RPMI7951 (cell line): ENCODE measurements at places on chromosomes 3 and 15.

DNA sequence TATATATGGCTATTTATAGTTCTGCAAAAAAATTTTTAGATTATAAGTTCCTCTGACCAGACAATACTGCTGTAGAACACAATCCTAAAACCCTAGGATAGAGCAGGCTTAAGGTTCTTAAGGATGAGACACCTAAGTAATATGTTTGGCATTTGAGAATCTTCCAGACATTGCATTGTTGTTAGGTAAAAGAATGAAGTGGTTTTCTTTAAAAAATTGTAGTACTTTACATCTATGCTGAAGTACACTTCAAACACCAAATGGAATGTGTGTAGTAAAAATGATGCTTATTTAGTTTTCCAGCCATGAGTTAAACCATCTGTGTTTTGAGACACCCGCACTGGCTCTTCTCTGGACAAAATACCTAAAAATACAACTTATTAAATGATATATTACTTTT is 857.7 kb downstream of the OTOL1 start:
- no peak for DNase-seq

DNA sequence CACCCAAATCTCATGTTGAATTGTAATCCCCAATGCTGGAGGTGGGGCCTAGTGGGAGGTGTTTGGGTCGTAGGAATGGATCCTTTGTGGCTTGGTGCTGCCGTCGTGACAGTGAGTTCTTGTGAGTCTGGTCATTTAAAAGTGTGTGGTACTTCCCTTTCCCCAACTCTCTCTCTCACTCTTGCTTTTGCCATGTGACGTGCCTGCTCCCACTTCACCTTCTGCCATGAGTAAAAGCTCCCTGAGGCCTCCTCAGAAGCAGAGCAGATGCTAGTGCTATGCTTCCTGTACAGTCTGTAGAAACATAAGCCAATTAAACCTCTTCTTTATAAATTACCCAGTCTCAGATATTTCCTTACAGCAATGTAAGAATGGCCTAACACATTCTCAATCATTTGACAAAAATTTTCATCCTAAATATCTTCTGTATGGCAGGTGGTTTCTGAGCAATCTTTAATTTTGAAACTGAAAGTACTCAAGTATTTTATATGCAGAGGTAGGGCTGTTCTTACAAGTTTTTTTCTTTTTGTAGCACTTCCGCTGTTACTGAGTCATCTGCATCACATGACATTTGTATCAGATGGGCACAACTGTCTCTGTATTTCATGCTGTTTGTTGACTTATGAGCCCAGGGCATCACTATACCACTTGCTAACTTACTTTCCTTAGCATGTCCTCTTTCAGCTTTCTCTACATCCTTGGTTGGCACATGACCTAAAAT is 8.8 kb downstream of the RPL39L start:
- peak; percentile 80 for DNase-seq

DNA sequence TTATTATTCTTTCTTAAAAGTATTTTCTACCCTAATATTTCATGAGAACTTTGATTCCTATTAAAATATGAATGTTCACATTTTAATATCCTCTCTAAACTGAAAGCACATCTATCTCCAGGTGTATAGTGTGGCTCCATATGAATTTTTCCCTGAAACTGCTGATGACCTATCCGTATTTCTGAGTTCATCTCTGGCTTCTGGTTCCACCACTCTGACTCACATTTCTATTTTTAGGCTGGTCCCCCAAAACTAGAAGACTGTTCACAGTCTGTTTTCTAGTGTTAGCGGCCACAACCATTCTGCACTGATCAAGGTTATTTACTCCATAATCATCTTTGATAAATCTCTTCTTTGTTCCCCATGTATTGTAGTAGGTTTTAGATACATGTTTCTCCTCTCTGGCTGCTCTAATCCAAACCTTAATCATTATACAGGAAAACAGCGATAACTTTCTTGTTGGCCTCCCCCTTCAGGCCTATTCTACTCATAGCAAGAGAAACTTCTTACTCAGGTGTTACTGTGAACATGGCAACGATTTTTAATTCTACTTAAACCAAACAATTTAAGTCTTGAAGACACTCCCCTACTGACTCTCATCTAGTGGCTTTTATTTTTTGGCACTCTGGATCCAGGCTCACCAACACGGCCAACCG is 12.8 kb downstream of the ADPGK start:
- no peak for DNase-seq

DNA sequence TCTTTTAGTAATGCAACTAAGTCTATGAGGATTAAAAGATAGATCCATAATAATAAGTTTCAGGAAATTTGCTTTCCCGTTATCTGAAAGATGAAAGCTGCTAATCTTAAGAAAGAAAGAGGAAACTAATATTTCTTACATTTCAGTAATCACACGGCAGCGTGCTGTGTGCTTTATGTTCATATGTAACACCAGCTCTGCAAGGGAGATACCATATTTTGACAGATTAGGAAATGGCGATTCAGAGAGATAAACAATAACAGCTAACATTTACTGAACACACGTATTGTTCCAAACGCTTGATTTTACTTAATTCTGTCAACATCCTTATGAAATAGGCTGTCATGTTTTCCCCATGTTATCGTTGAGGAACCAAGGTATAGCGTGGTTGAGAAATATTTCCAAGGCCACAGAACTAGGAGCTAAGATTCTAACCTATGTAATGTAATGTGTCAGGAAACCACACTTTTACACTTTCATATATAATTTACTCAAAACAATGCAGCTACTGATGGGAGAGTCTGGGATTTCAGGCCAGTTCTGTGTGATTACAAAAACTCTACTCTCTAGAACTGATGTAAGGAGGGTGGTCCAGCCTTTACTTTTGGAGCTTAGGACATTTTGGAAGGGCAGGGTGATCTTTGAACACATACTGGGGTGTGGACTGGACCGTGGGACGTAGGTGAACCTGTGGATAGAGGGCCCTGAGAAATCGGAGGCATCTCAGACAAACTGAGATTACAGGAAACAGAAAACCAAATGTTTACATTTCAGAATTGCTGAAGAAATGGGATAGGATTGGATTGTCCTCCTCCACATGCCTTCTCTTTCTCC is 100.6 kb downstream of the IL1RAP start:
- no peak for DNase-seq

DNA sequence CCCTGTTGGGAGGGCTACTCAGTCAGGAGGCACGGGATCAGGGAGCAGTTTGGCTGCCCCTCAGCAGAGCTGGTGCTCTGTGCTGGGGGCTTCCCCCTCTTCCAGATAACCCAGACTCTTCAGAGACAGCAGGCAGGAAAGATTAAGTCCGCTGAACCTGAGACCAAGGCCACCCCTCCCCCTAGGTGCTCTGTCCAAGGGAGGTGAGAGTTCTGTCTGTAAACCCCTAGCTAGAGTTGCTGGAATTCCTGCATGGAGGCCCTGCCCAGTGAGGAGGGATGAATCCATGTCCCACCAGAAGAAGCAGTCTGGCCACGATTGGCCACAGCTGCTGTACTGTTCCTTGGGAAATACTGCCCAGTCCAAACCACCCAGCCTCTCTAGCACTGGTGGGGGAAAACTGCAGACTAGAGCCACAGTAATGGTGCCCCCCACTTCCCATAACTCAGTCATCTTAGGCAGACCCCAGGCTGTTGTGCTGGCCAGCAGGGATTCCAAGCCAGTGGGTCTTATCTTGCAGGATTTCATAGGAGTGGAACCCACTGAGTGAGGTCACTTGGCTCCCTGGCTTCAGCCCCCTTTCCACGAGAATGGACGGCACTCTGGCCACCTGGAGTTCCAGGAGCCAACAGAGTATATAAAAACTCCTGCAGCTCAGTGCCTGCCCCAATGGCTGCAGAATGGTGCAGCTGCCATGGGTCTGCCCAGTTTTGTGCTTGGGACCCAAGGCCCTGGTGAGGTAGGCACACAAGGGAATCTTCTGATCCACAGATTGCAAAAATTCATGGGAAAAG is 42.9 kb downstream of the NPAP1 start:
- DNase-seq = no peak

- DNase-seq = no peak
These were observed 133.9 kb downstream of the MYLK start for GRCh38 chr3:123750209-123750608.

DNA sequence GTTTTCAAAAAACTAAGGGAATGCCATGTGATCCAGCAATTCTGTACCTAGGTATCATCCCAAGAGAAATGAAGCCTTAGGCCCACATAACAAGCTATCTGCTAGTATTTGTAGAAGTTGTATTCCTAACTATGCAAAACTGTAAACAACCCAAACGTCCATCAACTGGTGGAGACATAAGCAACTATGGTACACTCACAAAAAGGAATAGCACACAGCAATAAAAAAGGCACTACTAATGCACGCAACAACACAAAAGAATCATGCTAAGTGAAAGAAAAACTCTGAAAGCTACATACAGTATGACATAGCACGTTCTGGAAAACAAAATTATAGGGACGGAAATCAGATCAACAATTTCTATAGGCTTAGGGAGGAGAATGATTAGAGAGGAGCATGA is 15.3 kb downstream of the USP50 start:
- DNase-seq = no peak

- no peak for DNase-seq
These were observed 558.5 kb upstream of the CFAP20DC start for GRCh38 chr3:59608356-59608755.

GRCh38 chr3:147705651-147706051 is 296.5 kb downstream of the ZIC1 start:
- DNase-seq = no peak

DNA sequence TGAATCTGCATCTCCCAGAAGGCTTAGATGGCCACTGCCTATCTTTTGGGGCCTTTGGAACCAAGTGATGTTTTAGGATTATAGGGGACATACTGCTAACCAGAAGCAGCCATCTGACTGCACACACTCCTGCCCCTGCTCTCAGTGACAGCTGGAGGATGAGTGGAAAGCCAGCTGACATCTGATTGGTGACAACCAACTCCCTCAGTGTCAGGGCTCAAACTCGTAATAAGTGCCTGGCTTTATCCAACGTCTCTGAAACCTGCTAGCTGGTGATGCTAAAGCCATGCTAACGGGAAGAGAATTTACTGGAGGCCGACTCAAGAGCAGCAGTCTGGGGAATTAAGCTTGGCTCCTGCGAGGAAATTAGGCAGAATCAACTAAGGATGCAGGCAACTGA is 35.1 kb downstream of the KY start:
- no peak for DNase-seq

- DNase-seq = no peak
These were observed 255.2 kb upstream of the CTDSPL start for GRCh38 chr3:37606472-37606871.

DNA sequence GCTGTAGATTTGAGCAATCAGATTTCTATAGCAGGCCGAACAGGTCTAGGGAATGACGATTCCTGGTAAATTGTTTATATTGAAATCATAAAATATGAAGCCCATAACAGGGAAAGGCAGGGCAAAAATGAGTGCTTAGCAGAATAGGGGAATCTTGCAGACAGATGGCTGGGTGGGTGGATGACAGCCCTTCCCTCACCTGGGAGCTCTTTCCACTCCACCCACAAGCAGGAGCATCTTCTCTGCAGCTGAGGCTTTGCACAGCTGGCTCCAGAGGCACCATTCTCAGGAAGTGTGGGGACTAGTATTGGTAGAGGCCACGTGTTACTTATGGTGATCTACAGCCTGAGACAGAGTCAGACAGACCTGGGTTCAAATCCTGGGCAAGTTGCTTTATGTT is 55.9 kb upstream of the SYN2 start:
- DNase-seq = no peak

DNA sequence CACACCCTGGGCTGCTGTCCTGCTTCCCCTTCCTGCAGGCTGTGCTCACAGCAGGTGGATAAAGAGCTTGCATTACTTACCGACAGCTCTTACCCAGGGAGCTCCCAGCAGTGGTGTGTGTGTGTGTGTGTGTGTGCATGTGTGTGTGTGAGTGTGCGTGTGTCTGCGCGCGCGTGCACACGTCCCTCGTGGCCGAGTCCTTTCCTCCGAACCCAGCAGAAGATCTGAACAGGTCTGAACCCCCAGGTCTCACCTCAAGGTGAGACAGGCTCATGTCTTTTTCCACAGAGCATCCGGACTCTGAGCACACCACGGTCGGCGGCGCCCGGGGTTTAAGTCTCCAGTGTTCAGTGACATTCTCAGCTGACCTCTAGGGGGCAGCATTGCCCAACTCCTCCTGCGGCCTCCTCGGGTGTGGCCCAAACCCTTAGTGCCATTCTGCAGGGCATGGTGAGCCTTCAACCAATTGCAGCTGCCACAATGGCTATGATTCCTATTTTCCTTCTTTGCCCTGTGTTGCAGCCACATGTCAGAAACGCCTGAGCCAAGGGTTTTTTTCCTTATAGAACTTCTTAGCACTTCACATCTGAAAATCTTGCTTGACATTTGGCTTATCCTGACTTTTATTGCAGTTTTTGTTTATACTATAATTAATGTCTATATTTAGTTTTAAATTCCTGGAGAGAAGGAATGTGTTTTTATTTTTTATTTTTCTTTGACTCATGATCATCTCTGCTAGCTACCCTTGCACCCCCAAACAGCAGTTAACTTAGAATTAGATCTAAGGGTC is 64.1 kb upstream of the KLHL25 start:
- DNase-seq = peak; percentile 68

GRCh38 chr3:150734795-150735119 is 28.2 kb downstream of the SIAH2 start:
- DNase-seq = no peak

DNA sequence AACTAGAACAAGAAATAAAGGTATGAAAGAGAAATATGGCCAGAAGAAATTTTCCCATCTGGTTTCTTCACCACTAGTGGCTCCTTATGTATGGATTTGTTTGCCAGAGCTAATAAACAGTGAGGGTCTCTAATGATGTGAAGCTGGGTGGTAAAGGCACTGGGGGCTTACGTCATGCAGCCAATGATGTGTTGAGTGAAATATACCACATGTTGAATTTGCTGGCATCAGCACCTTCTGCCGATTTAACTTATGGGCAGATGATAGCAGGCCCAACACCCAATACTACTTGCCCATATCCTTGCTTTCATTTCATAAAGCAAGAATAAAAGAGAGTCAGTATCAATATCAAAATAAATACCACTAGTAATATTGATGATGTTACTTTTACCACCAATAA is 133.0 kb downstream of the THRB start:
- DNase-seq = no peak

DNA sequence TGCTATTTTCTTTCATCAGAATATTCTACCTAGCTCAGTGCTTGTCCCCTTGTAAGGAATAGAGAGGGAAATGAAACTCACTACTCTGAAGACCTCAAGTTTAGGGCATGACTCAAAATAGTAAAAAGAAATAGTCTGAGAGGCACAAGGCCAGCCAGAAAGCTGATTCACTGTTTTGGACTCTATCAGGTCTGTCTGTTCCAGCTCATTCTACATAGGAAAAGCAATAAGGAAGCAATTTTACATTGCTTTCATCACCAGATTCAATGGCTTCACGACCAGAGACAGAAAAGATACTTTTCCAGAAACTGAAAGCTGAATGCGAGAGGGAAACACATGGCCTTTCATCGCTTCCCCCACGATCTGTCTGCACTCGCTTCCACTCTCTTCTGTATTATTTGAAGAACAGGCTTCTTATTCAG is 276.0 kb downstream of the GBE1 start:
- DNase-seq = no peak

- no peak for DNase-seq
These were observed 36.8 kb upstream of the CFAP161 start for GRCh38 chr15:81097116-81097889.
